ENCODE measurements at places on chromosomes 6 and 20.

DNA sequence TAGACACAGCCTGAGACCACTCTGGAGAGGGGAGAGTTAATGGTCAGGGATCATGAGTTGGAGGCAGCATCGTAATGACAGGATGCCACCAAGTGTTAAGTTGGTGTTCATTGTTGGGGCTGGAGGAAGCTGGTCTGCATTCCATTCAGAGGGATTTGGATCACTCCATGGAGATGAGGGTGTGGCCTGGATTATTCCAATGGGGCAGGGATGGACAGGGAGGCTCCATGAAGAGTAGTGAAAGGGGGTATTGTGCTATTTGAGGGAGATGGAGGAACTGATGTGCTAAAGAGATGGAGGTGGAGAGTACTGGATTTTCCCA is 1.1 kb downstream of the SAPCD1 start:
- DNase-seq: peak; percentile 29

DNA sequence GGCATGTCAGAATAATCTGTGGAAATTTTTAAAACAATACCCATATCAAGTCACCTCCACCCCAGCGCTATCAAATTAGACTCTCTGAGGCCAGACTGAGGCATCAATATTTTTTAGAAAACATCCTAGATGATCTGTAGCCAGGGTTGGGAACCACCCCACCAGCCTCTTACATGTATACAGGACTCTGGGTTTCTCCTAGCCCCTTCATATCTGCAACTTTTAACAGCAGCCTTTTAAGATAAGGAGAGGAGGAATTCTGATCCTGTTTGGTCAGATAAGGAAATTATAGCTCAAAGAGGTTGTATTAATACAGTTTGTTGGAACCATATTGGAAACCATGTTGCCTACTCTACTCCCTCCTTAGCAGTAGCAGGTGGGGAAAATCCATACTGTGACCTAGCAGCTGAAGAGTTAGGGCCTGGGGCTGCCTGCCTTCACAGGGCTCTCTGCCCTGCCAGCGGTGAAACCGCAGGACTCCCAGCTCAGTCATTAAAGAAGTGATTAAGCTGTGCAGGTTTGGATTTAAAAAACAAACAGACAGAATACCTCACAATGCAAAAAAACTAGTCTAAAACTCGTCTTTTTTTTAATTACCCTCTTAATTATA is 30.0 kb downstream of the BRPF3 start:
- no peak for DNase-seq

DNA sequence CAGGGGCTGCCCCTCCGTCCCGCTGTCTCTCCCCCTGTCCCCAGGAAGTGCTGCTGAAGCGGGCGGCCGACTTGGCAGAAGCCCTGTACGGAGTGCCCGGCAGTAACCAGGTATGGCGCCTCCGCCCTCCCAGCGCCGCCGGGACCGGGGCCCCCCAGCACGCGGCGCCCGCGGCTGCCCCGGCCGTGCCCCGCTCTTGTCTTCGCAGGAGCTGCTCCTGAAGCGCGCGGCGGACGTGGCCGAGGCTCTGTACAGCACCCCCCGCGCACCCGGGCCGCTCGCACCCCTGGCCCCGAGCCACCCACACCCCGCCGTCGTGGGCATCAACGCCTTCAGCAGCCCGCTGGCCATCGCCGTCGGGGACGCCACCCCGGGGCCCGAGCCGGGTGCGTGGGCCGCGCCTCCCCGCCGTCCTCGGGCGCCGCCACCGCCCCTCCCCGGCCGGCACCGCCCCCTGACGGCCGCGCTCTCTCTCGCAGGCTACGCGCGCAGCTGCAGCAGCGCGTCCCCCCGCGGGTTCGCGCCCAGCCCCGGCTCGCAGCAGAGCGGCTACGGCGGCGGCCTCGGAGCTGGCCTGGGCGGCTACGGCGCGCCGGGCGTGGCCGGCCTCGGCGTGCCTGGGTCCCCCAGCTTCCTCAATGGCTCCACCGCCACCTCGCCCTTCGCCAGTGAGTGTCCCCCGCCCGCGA is 48.4 kb downstream of the CPXM1 start:
- DNase-seq: no peak

- no peak for DNase-seq
Measured at GRCh38 chr6:38697846-38698245, 5.1 kb downstream of the GLO1 start.

DNA sequence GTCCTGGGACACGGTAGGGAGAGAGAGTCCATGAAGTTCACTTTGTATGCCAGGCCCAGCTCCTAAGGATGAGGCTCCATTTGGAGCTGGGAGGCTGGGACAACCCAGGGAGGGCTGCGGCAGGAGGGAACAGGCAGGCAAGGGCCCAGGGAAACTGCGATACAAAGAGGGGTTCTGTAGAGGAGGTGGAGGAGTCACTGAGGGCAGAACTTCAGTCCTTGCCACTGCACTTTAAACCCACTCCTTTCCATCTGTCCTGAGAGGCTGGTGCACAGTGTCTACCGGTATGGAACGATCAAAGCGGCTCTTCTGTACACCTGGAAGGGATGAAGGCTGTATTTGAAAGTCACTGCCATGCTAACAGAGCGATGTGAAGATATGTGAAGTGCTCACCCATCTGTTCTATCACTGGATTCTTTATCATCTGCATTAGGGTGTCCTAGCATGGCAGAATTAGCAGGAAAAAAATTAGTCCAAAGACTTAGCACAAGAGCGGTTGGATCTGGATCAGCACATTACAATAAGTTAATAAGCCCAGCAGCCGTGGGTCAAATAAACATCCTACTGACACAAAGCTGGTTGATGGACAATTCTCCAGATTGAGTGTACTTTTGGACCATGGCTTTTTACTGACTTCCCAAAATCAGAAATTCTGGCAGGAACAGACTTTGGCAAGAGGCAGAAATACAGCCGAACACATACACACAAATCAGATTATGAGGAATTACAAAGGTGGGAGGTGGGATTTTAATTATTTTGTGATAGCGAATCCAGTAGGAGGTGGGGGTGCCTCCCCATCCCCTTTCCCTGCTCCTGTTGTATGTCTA is 20.9 kb upstream of the ZFAND3 start:
- no peak for DNase-seq

DNA sequence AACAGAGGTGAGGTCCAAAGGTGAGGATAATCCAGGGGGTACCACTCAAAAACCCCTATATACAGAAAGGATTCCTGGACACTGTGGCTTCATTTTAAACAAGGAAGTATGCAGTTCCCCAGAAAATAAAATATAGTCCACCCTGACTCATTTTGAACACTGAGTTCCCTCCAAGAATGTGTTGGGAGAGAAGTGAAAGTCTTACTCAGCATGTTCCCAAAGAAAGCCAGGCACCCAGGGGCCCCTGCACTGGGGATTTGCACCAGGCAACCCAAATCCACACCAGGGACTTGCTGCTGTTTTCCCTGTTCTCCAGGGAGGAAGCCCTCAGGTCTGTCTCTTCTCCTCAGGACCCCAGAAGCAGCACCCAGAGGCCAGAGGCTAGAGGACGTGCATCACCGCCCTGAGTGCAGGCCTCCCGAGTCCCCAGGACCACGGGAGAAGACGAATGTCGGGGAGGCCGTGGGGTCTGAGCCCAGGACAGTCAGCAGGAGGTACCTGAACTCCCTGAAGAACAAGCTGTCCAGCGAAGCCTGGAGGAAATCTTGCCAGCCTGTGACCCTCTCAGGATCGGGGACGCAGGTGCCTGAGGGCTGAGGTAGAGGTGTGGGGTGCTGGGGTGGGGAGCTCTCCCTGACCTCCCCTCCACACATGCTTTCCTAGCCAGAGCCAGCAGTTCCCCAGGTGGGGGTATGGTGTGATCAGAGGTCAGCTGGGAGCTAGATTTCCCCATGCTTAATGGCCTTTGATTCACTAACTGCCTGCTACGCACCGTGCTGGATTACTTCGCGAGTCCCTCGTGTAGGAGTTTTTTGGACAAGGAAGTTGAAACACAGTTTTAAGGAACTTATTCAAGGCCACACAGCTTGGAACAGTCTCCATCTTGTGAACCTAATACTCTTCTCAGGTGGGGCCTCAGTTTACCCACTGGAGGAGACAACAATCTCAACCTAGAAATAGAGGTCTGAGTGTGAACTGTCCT is 3.3 kb downstream of the FGD2 start:
- no peak for DNase-seq

GRCh38 chr20:54535746-54536145 is 60.4 kb downstream of the DOK5 start:
- no peak for DNase-seq

- DNase-seq: no peak
Measured at GRCh38 chr6:25056130-25056529, 120.4 kb upstream of the RIPOR2 start.

- DNase-seq: no peak
Measured at GRCh38 chr20:35796571-35796970, 24.8 kb downstream of the PHF20 start.

DNA sequence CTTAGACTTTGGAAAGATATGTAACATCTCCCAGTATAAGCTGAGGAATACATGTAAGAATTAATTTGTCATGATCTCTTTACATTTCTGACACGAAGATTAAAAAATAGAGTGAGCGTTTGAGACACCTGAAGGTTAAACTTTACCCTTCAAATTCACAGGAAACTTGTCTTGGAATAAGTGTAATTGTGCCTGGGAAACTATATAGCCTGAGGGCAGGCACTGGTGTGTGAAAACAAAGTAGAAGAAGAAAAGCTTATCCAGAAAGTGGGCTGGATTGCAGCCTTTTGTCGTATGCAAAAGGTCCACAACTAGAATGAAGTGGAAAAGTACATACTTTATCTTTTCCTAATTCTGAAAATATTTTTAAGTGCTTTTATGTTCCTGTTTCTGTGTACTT is 275.7 kb upstream of the TCF21 start:
- no peak for DNase-seq

DNA sequence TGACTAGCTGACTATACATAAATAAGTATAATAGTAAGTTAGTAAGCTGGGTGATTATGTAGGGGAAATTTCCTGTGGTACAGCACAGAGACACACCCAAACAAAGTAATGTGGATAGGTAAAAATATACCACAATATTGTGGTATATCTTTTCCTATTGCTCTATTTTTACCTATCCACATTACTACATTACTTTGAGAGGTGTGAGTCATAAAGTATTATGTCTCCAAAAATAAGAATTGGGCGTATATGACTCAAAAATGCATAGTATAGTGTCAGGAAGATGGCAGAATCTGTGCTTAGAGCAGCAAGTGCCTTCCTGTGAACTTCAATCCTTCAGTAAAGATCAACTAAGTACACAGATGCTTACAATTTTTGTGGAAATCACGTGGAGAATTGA is 2.7 kb upstream of the SIRPG start:
- no peak for DNase-seq

- DNase-seq: peak; percentile 12
Measured at GRCh38 chr6:98957450-98957849, 9.7 kb upstream of the FBXL4 start.

DNA sequence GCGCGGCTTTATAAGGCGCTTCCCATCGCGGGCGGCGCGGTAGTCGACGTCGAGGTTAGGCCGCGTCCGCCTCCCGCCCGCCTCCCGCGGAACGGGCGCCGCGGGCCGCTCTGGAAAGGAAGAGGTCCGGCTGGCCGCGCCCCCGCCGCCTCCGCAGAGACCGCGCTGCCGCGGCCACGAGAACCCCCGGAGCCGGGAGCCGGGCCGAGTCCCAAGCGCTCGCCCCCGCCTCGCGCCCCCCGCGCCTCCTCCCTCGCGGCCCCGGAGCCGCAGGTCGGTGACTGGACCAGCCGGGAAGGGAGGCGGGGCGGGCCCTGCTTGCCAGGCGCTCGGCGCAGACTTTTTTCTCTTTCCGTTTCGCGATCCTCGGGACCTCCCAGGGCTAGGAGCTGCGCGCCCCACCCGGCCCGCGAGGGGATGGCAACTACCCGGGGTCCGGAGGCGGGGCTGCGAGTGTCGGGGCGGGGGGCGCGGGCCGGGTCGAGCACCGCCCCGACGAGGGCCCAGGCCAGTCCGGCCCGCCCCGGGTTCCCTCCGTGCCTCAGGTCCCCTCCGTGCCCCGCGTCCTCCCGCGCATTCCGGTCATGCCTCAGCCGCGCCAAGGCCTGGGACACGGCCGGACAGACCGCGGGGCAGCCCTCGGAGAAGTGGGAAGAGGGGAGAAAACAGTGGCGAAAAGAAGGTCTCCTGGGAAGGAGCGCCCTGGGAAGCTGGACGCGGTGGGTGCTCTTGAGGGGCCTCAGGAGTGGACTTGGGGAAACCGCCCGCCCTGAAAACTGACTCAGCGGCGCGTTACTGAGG is 417 bp upstream of the PXDC1 start:
- DNase-seq: peak; percentile 86

- DNase-seq: no peak
Measured at GRCh38 chr6:46651006-46651405, 1.6 kb downstream of the CYP39A1 start.

DNA sequence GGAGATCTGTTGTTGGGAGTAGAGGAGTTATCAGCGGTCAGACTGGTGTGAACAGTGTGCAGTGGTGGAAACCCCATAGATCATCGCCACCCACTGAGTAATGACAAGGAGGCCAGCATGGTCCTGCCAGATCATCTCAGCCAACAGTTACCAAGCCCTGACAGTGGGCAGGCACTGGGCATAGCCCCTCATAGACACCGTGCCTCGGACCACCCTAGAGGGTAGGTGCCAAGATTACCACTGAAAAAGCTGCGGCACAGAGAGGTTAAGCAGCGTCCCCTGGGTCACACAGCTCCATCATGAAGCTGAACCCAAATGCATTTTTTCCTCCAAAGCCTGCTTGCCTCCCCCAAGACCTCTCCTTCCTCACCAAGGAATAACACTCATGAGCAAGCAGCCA is 21.5 kb upstream of the BMP7 start:
- no peak for DNase-seq

DNA sequence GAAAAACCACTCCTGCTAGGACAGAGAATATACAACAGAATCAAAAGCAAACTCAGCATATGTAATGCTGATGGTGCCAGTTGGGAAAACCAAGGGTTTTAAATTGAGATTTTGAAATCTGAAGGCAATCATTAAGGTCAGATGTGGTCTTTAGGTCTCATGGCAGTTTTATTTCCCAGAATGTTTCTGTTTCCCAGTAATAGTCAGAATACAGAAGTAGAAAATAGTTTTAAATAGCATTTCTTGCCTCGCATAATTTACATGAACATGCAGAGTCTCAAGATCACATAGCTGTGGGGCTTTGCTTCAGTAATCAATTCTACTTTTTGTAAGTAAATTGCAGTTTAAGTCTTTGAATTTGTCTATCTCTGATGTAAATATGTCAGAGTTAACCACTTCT is 58.1 kb downstream of the RNF144B start:
- DNase-seq: no peak

Measured in fibroblast of skin of left quadriceps (primary cell).